ENCODE measurements at places on chromosomes 7 and 10.

- no peak for DNase-seq
Measured at GRCh38 chr7:136900005-136900404, 31.6 kb downstream of the CHRM2 start.

DNA sequence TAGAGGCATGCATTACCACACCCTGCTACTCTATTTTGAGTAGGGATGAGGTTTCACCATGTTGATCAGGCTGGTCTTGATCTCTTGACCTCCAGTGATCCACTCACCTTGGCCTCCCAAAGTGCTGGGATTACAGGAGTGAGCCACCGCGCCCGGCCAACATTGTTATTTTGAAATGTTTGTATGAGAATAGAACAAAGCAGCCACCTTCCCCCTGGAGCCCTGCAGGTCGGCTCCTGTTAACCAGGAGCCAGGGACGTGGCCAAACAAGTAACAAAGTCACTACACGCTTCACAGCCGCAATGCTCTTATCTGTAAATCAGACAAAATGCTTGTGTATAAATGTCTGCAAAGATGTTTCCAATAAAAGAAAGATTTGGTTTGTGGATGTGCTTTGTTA, 295.4 kb downstream of the CNTNAP2 start:
- no peak for DNase-seq

DNA sequence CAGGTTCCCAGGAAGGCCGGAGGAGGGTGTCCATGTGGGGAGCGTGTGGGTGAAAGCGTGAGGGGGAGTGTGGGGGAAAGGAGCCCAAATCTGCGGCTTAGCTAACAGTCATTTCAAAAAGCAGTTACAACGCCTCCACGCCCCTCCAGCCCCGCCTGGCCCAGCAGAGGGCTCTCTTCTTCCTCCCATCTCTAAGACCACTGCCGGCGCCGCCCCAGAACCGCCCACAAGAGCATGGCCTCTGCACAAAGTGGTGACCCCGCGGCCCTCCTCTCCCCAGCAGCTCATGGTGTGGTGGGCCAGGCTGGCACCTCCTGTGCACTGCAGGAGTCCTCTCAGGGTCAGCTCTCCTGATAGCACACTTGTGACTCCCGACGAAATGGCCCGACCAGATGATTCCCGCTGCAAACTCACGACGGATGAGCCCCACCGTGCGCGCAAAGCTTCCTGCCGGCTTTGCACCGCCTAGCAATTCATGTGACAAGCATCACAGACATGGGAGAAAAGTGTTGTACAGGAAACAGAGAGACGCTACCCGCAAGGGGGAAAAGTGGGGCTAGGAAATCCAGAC, 12.4 kb upstream of the HUS1 start:
- peak; percentile 64 for DNase-seq

DNA sequence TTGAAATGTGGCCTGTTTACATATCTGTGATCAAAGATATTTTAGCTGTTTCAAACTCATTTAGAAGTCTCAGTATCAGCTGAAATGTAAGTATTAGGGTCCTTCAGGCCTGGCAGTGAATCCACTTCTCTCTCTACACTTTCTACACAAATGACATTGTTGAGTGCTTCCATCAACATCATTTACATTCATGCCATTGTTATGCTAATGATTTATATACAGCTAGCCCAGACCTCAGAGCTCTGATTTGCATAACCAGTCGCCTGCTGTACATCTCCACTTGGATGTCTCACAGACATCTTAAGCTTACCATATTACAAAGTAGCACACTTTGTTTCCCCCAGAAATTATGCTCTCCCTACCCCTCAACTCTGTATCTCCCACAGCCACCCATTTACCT, 71.6 kb downstream of the GSDME start:
- no peak for DNase-seq

DNA sequence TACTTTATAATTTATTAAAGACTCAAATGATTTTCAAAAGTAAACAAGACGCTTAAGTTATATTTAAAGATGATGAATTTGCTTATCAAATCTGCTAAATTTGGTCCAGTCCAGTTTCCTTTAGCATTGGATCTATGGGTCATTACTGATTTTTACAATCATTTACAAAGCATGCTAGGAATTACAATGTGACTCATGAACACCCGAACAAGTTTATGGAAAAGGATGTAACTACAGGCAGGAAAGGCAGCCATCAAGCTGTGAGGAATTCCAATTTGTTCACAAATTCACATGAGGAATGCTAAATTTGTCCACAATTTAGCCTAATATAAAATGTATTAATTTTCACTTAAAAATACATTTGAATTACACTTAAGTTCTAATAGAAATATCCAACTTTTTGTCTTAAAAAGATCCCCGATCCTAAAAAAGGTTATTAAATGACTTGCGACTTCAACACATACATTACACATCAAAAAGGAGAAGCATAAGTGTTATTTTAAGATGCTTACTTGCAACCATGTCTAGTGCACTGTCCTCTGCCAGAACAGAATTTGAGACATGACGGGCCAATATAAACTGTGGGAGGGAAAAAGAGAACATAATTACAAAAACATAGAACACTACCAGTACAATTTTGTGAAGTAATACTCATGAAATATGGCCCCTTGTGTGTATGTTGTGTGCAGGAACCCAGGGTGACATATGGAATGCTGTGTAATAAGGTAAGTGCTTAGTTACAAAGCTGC, 194.2 kb upstream of the SLC26A5 start:
- no peak for DNase-seq

GRCh38 chr10:123645016-123645415, 21.1 kb upstream of the GPR26 start:
- DNase-seq = no peak

GRCh38 chr10:79505829-79506228, 6.5 kb upstream of the EIF5AL1 start:
- no peak for DNase-seq

DNA sequence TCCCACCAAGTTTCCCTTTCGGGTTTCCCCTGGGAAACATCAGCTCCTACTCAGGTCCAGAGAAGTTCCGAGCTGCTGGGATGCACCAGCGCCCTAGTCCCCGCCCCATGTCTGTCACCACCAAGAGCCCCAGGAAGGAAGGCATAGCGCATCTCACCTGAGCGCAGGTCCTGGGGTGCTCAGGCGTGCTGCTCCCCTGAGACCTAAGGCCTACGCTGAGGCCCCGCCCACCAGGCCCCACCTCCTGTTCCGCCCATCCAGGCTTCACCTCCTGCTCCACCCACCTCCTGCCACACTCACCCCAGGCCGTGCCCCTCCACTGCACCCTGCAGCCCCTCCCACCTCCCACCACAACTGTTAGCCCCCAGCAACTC, 1.2 kb upstream of the TFR2 start:
- DNase-seq = no peak

DNA sequence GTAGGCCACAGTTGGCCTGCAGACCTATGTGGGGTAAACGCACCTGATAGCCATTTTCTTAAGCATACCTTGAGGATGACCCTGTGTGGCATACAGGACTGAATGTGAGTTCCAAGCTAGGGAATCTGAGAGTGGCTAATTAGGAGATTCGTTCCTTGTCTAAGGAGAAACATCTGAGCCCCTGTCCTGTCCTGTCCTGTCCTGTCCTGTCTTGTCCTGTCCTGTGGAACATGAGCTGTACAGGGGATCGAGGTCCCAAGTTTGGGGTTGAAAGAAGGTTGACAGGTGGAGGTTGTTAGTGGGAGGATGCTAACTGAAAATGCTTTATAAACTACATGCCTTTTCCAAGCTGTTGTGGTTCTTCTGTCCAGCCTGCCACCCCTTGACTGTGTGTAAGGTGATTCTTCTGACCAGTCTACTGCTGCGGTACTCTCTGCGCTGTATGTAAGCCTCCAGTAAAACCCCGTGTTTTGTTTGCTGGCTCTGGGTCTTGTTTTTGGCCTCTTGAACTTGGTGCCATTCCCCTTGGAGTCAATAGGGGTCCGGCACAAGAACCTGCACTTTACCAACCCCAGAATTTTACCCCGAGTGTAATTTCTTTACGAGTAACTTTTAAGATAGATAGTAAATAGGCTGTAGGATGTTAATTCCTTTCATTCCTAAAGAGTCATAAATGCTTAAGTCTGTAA, 26.4 kb downstream of the ZNRF2 start:
- no peak for DNase-seq

GRCh38 chr7:99772565-99772964, 11.4 kb downstream of the CYP3A4 start:
- no peak for DNase-seq

DNA sequence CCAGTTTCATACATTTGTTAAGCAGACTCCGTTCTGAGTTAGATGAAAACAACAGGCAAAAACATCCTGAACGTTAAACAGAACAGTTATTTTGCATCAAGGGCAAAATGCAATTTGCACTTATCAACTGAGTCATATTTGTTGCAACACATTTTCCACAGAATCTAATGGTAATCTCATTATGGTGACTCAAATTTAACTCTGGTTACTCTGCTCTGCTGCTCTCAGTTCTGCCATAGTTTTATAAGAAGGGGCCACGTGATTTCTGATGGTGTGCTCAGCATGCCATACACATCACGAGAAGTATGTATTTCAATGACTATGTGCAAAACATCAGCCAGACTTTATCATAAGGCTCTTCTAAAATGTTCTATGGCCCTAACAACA, 148.8 kb downstream of the CHCHD3 start:
- no peak for DNase-seq

- DNase-seq = no peak
Measured at GRCh38 chr7:71601851-71602250, 469.9 kb downstream of the GALNT17 start.

DNA sequence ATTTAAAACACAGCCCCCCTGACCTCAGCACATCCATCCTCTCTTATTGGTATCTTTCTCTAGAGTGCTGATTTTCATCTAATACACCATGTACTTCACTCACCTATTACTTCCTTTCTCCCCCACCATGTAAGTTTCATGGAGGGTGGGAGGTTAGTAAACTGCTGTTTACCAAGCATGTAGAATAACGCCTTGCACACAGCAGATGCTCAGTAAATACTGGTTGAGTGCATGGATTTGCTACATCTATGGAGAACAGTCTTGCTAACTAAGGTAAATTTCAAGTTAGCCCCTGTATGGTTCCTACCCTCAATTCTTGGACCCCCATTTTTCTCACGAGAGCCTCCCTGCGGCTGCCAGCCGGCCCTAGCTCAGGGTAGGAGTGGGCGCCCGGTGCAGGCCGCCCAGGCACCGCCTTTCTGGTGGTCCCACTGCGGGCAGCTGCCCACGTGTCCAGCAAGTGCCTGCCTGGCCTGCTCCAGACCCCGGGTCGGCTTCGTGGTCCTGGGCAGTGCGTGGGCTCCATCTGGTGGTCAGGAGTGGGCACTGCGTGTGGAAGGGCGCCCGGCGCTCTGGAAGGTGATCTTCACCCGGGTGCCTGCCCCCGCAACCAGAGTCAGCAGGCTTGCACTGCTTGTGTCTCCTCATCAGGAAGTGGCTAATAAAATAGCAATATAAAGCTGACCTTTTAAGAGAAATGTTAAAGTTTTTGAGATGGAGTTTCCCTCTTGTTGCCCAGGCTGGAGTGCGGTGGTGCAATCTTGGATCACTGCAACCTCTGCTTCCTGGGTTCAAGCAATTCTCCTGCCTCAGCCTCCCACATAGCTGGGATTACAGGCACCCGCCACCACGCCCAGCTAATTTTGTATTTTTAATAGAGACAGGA, 63.4 kb upstream of the DNAJB6 start:
- peak; percentile 48 for DNase-seq

DNA sequence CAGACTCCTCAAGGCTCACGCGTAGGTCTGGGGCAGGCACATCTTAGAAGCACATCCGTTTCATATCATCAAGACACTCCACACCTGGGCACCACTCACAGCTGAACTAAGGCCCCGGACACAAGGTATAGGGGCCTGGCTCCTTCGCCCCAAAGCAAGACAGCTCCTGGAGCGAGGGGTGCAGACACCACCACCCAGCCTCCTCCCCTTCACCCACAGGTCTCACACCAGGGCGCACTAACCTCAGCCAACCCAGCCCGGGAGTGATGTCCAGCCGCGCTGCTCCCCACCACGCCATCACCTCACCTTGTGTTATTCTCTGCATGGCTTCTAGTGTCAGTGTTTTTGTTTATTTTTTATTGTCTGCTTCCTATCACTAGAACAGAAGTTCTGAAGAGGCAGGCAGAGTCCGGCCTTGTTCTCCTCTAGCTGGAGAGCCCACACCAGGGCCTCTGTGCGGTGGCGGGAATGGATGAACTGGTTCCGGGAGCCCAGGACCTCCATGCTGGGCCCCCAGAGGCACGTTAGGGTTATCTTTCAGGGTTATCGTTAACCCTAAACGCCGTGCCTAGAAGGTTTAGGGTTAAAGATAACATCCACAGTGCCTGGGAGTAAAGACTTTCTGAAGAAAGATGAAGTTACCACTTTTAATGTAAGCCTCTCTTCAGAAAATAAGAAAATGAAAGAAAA, 21.8 kb downstream of the BRI3 start:
- no peak for DNase-seq

GRCh38 chr7:94907811-94908322, 473 bp downstream of the PPP1R9A start:
- DNase-seq = no peak

Data from omental fat pad (tissue), 4 donors.